ENCODE measurements at places on chromosomes 7 and 10.

GRCh38 chr7:81482600-81483186 is 287.2 kb downstream of the HGF start:
- no peak for DNase-seq

DNA sequence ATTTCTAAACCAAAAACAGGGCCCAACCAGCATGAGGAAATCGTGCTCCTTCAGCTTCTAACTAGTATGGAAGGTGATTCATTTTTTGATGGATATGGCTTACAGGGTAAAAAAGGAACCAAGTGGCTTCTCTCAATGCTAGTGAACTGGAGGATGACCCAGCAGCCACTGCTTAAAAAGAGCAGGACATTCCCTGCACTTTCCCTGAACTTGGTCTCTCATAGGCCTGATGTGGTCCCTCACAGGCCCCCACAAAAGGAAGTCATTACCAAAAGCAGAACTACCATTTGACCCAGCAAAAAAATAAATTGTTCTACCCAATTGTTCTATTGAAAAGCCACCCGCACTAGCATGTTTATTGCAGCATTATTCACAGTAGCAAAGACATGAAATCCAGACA is 188.8 kb downstream of the CALN1 start:
- DNase-seq: no peak

DNA sequence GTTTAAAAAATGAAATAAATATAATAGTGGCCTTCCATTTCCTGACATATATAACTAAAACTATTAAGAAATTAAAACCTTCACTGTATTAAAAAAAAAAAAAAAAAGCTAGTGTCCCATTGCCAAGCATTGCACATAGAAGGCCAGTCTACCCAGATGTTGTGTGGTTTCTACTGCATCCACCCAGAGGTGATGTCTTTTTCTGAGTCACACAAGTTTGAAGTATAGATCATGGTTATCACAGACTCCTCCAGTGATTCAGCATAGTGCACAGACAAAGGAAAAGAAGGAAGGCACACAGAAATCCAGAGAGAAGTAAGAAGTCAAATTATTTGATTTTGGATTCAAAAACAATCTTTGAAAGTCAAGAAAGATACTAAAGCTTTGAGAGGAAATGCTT is 429.0 kb downstream of the ETV1 start:
- no peak for DNase-seq

DNA sequence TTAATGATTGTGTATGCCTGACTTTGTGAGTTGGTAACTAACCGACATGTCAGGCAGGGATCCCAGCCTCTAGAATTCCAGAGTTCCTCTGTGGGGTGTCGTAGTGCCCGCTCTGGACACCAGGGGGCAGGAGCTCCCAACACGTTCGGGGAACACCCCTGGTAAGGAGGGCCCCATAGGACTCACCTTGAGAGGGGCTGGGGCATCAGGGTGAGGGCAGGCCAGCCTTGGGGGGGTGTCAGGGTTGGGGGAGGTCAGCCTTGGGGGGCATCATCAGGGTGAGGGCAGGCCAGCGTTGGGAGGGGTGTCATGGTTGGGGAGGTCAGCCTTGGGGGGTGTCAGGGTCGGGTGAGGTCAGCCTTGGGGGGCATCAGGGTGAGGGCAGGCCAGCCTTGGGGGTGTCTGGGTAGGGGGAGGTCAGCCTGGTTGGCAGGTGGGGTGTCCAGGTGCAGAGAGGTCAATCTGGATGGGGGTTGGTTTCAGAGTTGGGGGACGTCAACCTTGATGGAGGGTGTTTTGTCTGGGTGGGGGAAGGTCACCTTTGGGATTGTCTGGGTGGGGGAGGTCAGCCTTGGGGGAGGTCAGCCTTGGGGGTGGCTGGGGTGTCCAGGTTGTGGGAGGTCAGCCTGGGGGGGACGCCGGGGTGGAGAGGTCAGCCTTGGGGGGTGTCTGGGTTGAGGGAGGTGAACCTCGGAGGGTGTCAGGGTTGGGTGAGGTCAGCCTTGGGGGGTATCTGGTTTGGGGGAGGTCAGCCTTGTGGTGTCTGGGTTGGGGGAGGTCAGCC is 45.6 kb upstream of the SUN1 start:
- peak; percentile 97 for DNase-seq

GRCh38 chr7:27107391-27108381 is 5.2 kb upstream of the HOXA2 start:
- DNase-seq: peak; percentile 72

- no peak for DNase-seq
These were observed 4.0 kb downstream of the FZD8 start for GRCh38 chr10:35638101-35638500.

DNA sequence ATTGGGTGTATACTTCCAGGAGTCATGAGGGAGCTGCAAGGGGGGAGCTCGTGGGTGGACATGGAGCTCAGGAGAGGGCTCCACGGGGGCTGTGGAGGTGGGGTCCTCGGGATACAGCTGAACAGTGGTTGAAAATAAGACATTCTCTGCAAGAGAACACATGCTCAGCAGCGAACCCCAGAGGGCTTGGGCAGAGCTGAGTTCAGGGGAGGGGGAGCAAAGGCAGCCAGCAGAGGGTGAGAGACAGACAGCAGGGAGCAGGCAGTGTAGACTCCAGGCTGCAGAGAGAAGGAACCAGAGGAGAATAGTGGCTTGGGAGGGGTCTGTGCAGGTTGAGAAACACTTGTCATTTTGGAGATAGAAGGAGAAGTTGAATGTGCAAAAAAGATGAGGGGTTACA is 73.0 kb upstream of the LRRC18 start:
- DNase-seq: peak; percentile 52

DNA sequence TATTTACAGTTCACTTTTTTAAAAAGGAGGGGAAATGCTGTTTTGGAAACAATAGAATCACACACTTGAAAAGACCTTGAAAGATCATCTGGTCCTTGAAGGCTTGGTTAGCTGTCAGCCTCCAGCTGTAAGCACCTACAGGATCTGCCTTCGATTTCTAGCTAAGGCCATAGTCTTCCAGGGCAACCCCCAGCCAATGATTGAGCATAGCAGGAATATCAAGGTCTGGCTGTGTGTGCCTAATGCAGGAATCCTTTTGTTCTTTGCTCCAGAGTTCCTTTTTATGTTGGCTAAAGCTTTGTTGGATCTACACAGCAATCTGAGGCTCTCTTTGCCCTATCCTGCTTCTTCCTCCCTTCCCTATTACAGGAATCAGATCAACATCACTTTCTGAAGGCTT is 5.2 kb upstream of the YAE1 start:
- DNase-seq: no peak

- DNase-seq: no peak
These were observed 13.4 kb downstream of the DPCD start for GRCh38 chr10:101601541-101601940.

DNA sequence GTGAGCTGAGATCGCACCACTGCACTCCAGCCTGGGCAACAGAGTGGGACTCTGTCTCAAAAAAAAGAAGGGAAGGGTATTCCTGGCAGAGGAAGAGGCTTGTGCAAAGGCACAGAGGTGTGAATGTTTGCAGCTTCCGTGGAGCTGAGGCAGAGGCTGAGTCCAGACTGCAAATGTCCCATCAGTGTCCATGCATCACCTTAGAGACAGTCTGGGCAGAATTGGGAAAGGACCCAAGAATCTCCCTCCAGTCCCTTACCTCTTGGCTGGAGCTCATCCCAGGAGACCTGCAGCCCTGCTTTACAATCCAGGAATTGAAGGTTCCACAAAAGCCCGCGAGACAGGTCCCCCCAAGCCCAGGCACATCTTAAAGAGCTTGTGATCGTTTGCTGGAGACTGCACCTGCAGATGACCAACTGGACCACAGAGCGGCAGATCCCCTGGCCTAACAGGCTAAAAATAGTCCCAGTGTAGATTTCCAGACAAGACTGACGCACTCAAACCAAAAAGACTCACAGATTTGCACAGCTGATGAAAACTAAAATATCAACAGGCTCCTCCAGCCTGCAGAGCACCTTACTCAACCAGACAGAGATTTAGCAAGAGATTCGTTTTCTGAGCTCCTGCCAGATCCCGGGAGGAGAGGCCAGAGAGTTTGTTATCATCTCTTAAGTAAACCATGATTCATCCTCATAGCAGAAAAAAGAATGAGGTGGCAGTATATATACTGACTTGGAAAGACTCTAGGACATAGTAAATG is 22.9 kb upstream of the NANOS1 start:
- no peak for DNase-seq

- no peak for DNase-seq
These were observed 7.5 kb upstream of the GGCT start for GRCh38 chr7:30511973-30512662.

- no peak for DNase-seq
These were observed 257.9 kb downstream of the AHR start for GRCh38 chr7:17556247-17556956.

GRCh38 chr7:148747274-148747673 is 48.6 kb downstream of the CUL1 start:
- DNase-seq: peak; percentile 90

DNA sequence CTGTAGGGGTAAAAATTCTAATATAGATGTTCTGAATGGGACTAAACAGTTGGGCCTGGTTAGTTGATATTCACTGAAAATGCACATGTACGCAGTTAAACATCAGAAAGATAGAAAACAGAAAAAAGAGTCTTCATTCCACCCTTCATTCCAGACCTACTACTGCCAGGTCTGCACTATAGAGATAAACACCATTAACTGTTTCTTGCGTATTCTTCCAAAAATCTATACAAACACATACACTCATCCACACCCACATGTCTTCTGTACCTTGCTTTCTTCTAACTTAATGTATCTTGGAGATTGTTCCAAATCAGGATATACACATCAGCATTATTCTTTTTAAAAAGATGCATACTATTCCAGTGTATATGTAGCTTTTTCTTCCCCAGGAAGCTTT is 13.9 kb upstream of the CLEC2L start:
- DNase-seq: no peak

DNA sequence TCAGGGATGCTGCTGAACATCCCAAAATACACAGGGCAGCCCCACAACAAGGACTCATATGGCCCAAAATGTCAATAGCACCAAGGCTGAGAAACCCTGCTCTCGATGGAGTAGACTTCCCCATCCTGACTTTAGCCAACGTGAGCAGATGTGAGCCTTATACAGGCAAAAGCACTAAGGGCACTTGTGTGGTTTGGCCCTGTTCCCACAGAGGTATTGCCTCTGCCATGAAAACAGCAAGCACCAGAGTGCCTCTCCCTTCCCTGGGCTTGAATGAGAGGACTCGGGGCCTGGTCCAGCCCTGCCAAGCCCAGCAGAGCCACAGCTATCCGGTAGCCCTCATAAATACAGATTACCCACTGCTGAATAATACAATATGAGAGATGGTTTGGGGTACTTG is 47.5 kb downstream of the ACSM6 start:
- DNase-seq: no peak

- DNase-seq: no peak
These were observed 116.9 kb upstream of the ANLN start for GRCh38 chr7:36272567-36273269.
